ENCODE measurements at places on chromosomes 11 and 22.

- DNase-seq, result peak; percentile 49
These were observed 16.5 kb upstream of the SHISAL1 start for GRCh38 chr22:44329179-44329796.

DNA sequence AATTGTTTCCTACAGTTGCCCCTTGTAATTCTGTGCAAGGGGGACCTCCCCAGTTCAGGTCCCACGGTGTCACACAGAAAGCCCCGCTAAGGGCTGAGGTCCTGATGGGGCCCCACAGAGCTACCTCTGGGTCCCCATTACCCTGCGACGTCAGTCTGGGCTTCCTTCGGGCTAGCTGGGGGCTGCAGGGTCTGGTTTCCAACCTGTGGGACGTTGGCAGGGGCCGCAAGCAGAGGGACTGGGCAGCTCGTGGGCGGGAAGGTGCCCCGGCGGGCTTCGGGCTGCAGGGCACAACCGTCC is 698 bp downstream of the SLC37A4 start:
- no peak for DNase-seq

DNA sequence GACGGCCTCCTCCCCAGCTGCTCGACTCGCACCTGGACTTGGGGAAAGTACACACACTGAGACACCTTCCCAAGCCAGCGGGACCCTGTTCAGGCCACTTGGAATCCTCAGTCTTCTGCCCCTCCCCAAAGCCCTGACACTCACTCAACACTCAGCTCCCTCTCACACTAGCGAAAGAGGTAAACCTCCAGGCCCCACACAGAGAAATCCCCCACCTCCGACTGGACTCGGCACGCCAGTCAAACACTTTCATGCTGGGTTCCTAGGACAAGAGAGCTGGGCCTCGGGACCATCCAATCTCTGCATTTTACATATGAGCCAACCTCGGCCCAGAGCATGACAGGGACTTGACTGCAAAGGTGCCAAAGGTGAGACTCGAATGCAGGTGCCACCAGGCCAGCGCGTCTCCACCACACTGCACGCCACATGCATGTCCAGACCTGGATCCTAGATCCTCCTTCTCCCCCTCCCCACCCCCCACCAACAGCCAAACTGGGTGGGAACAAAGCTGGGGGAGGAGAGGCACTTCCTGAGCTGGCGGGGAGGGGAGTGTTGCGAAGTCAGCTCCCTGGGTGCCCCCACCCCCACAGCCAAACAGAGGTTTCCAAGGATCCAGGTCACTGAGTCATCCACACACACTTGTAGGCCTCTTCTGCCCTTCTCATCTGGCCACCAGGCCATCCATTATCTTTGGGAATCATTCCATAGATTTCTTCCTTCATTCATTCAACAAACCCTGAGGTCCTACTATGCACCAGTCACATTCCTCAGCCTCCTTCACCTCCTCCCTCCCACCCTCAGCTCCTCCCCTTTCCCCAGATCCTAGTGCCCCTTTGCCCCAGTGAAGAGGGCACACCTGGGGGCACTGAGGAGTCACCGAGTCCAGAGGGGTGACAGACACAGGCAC is 10.7 kb upstream of the CD5 start:
- DNase-seq, result peak; percentile 68

GRCh38 chr11:100574894-100575769 is 112.0 kb upstream of the ARHGAP42 start:
- no peak for DNase-seq

GRCh38 chr11:113593698-113594308 is 112.3 kb downstream of the TMPRSS5 start:
- DNase-seq, result peak; percentile 20

DNA sequence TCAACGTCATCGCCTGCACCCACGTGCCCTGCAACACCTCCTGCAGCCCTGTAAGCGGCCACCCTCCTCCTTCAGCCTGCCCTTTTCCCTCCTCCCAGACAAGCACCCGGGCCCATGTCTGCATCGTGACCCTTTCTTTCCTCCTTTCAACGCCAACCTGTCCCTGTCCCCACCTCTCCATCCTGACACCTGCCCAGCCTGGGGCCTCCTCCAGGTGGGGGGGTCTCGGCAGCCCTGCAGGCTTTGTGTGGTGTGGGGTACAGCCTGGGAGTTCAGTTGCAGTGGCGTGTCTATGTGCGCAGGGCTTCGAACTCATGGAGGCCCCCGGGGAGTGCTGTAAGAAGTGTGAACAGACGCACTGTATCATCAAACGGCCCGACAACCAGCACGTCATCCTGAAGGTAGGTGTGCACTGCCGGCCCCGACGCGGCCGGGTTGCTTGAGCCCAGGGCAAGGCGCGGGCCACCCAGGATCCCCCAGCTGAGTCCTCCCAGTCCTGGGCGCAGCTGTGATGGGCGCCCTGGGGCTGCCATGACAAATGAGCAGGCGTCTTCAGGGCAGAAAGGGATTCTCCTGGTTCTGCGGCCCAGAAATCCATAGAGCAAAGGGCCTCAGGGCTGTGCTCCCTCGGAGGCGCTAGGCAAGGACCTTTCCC is 33.7 kb downstream of the MUC2 start:
- DNase-seq, result no peak

DNA sequence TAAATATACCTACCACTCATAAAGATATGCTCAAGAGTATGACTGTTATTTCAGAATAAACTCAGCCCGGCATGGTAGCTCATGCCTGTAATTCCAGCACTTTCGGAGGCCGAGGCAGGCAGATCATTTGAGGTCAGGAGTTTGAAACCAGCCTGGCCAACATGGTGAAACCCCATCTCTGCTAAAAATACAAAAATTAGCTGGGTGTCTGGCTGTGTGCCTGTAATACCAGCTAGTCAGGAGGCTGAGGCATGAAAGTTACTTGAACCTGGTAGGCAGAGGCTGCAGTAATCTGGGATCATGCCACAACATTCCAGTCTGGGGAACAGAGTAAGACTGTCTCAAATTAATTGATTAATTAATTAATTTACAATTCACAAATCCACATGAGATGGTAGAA is 208.2 kb upstream of the PDGFD start:
- no peak for DNase-seq

DNA sequence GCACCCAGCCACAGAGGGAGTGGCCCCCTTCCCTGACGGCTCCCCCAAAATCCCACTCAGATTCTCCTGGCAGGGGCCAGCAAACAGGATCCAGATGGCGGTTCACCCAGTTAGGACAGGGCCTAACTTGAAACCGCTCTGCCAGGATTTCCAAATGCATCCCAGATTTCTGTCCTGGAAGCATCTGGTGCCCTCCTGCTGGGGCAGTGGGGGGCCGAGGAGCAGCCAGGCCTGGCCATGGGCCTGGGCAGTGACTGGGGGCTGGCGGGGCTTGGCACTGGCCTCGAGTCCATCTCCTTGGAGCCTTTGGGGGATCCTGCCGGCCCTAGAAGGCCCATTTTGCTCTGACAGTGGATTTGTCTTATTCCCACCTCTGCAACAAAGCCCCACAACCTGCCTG is 17.9 kb upstream of the EMID1 start:
- DNase-seq, result no peak

DNA sequence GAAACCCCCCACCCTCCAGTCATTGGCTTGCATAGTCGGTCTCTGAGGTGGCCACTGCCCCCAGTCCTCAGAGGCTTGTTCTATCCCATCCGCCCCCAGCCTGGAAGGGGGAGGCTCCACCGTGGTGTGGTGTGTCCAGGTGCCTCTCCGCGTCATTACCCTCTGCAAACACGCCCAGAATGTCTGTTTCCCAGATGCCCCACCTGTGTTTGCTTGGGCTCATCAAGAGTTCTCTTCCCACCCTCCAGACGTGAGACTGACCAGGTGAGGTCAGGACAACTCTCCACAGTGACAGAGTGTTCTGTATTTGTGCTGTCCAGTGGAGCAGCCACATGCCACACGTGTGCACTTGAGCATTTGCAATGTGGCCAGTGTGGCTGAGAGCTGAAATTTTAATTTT is 24.9 kb downstream of the LRRC10B start:
- no peak for DNase-seq

DNA sequence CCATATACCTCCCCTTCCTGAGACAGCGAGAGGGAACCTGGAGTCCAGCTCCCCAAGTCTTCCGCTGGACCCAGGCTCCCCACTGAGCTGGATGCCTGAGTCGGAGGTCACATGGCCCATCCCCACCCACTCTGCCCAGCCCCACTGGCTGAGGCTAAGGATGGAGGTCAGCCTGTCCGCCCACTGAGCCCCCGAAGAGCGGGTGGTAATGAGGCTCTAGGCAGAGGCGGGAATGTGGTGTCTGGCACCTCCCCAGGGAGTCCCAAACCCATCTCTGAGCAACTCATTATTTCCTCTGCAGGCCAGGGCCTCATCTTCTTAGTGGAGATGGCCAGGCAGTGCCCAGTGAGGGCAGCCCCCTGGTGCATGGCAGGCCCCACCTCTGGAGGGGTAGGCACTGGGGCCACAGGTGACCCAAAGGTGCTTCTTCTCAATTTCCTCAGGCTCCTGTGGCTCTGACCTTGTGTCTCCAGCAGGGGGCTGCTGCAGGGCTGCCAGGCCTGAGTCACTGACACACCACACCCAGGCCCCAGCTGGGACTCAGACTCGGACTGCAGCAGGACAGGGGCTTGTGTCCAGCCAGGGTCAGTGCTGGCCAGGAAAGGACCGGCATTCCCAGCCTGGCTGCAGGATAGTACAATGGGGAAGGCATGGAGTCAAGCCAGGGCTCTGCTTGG is 10.2 kb upstream of the PDE2A start:
- DNase-seq, result peak; percentile 52

DNA sequence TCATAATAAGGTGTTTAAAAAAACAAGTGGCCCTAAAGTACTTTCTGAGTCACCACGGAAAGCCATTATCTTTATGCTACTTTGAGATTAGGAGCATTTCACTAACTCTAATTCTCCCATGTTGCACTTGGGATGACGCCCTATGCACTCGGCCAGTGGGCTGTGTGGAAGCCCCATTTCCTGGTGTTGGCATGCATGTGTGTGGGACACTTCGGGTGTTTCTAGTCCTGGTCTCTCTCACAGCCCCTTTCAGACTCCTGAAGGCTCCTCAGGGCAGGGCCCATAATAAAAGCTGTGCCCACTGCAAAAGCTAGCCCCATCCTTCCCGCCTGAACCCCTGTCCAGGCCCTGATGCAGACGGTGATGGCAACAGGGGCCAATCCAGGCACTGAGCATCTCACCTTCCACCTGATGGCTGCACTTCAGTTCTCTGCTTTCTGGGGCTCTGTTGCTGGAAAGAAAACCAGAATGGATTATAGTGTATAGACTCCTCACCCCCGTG is 14.9 kb upstream of the FXYD2 start:
- DNase-seq, result no peak

DNA sequence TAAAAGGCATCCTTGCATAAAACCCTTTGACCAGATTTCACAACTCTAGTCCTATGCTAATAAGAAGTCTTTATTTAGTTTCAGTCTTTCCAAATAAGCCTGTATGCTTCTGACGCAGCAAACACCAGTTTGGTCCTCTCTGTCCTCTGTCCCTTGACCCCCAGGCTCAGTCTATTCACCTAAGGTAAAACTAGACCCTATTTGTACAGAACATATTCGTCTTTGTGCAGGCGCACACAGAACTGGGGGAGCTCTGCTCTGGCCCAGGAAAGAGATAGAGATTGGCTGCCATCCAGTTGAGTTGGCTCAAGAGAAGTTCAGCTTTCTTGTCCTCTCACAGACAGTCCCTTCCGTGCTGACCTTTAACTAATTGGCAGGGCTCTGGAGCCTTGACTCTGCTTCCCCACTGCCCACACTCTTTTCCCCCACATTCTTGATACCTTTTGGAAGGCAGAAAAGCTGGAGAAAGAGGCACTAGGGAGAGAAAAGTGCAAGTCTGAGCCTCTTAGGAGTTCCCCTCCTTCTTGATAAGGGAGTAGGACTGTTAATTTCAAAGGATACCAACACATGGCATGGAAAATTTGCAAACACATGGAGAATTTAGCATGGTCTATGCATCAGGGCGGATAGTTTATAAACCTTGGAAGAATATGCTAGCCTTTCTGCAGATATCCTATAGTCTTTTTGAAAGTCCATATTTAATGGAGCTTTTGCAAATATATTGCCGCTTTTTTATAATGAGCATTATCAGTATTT is 21.2 kb upstream of the PSMA1 start:
- no peak for DNase-seq

- no peak for DNase-seq
These were observed 56.9 kb downstream of the USP47 start for GRCh38 chr11:11898648-11899047.

- DNase-seq, result no peak
These were observed 5.3 kb downstream of the NLRP6 start for GRCh38 chr11:283405-284104.

DNA sequence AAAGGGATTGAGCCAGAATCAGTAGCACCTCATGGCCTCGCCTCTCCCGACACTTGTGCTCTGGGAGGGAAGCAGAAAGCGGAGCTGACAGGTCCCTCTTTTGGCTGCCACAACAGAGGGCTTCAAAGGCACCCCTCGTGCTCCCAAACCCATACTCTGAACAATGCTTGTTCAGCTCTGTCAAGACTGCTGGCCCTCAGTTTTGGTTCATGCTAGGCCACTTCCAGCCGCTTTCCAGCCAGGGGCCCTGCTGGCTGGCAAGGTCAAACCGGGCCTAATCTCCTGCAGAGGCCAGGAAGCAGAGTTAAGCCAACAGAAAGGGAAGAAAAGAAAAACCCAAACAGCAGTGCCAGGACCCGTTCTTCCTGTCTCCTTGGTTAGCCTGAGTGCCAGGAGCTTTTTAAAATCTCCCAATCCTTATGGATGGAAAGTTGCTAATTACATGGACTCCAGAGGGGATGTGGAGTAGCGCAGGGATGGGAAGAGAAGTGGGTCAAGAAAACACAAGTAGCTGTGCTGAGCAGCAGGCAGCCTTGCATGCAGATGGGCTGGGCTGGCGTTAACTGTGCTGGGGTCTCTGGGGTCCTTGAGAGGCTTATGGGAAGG is 150.6 kb downstream of the GRIK4 start:
- DNase-seq, result no peak

DNA sequence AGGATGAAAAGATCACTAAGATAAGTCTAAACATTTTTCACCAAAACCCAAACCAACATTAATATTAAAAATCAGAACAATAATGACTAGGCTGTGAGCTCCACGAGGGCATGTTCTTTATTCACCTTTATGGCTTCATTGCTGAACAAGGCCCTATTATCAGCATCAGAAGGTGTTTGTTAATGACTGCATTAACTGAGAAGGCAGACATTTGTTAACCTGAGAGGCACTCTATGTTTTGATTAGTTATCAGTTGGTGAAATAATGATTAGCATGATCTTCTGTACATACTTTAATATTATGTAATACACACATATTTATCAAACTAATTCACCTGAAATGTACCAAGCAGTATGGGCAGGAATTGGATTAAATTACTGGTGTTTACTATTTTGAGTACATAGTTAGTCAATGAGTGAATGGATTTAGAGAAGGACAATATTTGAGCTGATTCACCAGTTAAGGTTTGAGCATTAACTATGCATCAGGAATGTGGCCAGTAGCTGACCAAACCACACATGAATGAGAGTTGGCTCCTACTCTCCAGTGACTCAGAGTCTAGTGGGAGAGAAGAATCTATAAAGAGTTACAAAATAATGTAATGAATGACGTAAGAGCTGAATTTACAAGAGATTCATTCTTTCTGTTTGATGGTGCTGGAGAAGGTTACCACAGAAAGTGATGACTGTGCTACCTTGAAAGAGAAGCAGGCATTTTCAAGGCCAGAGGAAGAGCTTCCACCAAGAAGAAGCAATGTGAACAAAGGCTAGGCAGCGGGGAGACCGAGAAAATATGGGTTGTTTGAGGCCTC is 6.7 kb downstream of the IL18 start:
- DNase-seq, result no peak

- DNase-seq, result no peak
These were observed 34.6 kb downstream of the SLC6A5 start for GRCh38 chr11:20634044-20634443.

GRCh38 chr11:69774354-69775162 is 583 bp downstream of the FGF4 start:
- DNase-seq, result no peak

All from activated naive CD8-positive, alpha-beta T cell treated with anti-CD3 and anti-CD28 coated beads, Interleukin-2, amount 50 U/mL, for 24 hours (primary cell).